ENCODE measurements at places on chromosomes 5 and 9.

DNA sequence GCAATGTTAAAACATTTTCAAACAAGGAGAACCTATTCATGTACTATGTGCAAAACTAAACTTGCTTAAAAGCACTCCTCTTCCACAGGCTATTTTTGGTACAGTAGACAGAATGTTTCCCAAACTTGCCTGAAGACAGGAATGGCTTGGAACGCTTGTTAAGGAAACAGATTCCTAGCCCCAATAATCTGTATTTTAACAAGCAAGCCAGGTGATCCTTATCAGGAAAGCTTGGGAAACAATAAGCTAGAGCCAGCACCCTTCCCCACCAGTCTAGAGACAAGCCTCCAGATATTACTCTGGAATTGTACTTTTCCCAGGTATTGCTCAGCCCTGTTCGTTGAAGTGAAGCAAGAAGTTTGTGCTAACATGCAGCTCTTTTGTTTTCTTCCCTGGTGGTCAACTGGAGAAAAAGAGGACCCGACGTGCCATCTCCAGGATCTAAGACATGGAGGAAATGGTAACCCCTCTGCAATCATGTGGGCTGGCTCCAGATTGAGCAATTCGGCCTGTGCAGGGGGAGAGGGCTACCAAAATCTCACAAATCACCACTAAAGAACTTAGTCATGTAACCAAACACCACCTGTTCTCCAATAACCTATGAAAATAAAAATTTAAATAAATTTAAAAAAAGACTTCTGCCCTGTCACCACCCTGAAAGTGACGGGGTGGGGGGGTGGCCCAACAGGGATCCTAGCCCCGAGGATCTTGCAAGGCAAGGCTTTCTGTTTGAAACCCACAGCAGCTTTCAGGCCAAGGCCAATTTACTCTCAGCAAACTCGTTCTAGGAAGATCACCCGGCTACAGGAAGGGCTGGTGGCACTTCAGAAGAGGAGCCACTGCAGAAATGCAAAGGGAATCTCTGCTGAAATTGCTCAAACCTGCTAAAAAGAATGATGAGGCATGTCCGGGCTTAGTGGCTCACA is 48.6 kb downstream of the SHB start:
- no peaks in the 10 kb centered on the region for H3K27me3 ChIP-seq
- H3K27ac ChIP-seq = no peak overlapping the region
- DNase-seq = no peak
- H3K4me1 ChIP-seq = no peaks in the 10 kb centered on the region
- H3K36me3 ChIP-seq = no peaks in the 10 kb centered on the region
- no peak overlapping the region for H3K4me3 ChIP-seq

GRCh38 chr9:88875400-88876120 is 115.7 kb upstream of the S1PR3 start:
- no peak overlapping the region for H3K4me3 ChIP-seq
- DNase-seq = no peak
- peaks cover 17% of the 10 kb centered on the region for H3K27me3 ChIP-seq
- H3K27ac ChIP-seq = no peak overlapping the region

DNA sequence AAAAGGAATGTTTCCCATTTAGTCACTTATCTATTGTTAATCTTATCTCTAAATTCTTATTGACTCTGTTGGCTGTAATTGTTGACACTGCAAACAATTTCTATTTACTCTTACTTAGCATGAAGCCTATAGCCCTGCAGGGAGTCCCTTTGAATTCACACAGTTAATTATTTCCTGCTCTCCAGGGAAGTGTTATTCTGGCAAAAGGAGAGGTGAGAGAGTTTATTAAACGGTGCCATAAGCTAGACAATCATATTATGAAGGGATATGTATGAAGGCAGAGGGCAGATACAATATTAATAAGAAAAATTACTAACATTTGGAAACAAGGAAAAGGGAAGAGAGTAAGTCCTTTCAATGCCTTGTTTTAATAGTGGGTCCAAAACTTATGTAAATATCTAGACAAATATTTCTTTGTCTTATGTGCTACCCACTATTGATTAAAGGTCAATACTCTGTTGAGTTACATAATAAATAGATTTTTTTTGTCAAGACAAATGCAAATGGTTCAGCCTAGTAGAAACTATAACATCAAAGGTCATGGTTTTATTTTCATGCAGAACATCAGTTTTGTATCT is 107.1 kb downstream of the CDH18 start:
- no peak overlapping the region for H3K27ac ChIP-seq
- no peak overlapping the region for H3K4me3 ChIP-seq
- no peaks in the 10 kb centered on the region for H3K36me3 ChIP-seq

DNA sequence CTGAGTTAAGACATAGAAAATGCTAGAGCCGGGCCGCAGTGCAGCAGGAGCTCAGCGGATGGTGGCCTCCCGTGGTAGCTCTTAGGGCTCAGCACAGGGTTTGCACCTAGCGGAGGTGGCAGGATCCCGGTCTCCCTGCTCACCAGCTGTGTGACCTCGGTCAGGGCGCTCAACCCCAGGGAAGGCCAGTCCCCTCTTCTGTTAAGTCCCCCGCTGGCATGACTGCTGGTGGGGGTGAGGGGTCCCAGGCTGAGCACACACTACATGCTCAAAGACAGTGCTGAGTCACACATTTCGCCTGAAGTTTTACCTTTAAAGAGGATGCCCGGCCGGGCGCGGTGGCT is 39.0 kb downstream of the HRH2 start:
- H3K27ac ChIP-seq = no peak overlapping the region
- DNase-seq = no peak
- peaks cover 25% of the 10 kb centered on the region for H3K36me3 ChIP-seq
- H3K27me3 ChIP-seq = no peaks in the 10 kb centered on the region

DNA sequence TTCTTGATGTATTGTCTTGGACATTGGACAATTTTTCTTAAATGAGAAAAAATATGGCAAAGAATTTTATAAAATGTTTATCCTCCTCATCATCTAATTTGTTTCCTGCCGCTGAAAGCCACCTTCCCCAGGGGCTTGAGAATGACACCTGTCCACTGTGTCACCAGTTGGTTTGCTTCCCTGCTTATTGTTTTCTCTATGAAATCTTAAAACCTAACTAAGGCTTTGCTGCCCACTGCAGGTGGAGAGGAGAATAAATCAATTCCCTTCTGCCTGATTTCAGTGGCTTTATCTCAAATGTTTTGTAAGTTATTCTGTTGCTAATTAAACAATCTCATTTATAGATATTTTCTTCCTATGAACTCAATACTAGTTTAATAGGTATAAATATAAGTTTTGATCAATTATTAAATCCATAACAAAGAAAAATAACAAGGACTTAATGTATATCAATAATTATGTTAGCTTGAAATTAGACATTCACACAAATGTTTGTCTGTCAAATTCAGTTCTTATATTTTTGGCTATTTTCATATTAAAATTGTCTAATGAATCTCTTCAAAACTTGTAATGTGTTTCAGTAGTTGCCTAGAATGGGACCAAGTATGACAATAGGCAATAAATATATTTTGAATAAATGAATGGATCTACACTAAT is 822.5 kb downstream of the PTPRD start:
- no peak overlapping the region for H3K4me3 ChIP-seq
- DNase-seq = no peak
- H3K36me3 ChIP-seq = no peaks in the 10 kb centered on the region
- H3K4me1 ChIP-seq = no peaks in the 10 kb centered on the region

GRCh38 chr9:117302487-117302886 is 112.4 kb downstream of the ASTN2 start:
- no peaks in the 10 kb centered on the region for H3K27me3 ChIP-seq
- H3K27ac ChIP-seq = no peak overlapping the region
- no peaks in the 10 kb centered on the region for H3K36me3 ChIP-seq
- H3K4me3 ChIP-seq = no peak overlapping the region
- no peaks in the 10 kb centered on the region for H3K4me1 ChIP-seq
- no peak for DNase-seq

DNA sequence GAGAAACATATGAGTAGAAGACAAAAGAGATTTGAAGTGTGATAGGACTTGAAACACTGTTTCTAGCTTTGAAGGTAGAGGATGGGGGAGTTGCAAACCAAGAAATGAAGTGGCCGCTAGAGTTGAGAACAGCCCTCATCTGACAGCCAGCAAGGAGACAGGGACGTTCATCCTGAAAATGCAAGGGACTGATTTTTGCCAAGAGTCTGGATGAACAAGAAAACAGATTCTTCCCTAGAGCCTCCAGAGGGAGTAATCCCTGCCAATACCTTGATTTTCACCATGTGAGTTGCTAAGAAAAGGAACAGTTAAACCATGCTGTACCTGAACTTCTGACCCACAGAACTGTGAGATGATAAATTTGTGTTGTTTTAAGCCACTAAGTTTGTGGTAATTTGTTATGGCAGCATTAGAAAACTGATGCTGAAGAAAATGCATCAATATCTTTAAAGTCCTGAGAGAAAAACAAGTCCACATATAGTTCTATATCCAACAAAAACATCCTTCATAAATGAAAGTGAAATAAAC is 154.0 kb upstream of the ADAMTSL1 start:
- no peaks in the 10 kb centered on the region for H3K36me3 ChIP-seq
- no peak overlapping the region for H3K27ac ChIP-seq
- no peaks in the 10 kb centered on the region for H3K4me1 ChIP-seq

- no peak for DNase-seq
- H3K4me1 ChIP-seq = no peaks in the 10 kb centered on the region
- no peak overlapping the region for H3K27ac ChIP-seq
- H3K4me3 ChIP-seq = no peak overlapping the region
Observed at GRCh38 chr5:8196061-8196460, 327.1 kb downstream of the MTRR start.

DNA sequence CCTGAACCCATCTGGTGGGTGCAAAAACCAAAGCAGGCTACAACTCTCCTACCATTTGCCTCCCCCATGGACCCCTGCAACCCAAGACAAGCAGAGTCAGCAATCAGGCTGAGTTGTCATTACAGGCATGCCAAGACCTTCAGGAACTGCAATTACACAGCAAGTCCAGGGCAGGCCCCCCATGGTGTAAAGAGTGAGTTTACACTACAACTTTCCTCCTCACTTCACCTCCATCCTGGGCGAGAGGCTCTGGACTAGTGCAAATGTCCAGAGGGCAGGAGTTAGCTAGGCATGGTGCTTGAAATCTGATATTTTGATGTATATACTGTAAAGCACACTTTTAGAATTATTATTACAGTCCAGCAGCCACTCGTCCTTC is 7.0 kb upstream of the P4HA2 start:
- peaks cover 17% of the 10 kb centered on the region for H3K4me1 ChIP-seq
- DNase-seq = no peak
- peaks cover 3% of the 10 kb centered on the region for H3K27me3 ChIP-seq
- no peak overlapping the region for H3K27ac ChIP-seq
- no peak overlapping the region for H3K4me3 ChIP-seq

DNA sequence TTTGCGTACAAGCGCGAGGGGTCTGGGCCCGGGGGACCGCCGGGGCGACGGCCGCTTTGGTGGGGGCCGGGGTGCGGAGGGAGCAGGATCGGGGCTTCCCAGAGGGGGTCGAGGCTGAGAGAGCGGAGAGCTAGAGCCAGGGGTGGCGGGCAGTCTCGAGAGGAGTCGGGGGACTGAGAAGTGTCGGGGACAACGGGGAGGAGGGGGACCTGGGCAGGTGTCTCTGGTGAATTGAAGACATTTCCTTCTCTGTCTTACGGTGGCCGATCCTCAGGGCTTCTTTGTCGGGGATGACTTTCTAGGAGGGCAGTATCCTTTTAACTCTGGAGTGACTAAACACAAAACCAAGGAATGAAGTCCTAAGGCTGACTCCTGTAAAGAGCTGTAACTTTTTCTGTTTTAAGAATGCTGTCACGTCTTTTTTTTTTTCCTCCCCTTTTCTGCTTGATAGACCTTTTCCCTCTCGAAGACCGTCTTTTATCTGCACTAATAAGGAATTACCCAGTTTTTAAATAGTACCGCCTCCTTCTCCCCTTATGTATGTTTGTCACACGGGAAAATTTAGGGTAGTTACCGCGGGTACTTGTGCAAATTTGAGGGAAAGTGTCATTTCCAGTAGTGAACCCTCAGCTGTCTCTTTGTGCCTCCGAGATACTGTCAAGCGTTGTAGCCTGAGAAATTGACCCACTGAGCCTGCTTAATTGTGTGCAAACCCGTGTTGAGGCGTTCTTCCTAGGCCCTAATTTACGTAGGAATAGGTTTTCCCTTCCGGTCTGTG is 822 bp downstream of the DENND4C start:
- no peaks in the 10 kb centered on the region for H3K27me3 ChIP-seq
- H3K4me1 ChIP-seq = peaks cover 6% of the 10 kb centered on the region
- no peaks in the 10 kb centered on the region for H3K36me3 ChIP-seq
- no peak overlapping the region for H3K4me3 ChIP-seq
- DNase-seq = no peak
- H3K27ac ChIP-seq = no peak overlapping the region

DNA sequence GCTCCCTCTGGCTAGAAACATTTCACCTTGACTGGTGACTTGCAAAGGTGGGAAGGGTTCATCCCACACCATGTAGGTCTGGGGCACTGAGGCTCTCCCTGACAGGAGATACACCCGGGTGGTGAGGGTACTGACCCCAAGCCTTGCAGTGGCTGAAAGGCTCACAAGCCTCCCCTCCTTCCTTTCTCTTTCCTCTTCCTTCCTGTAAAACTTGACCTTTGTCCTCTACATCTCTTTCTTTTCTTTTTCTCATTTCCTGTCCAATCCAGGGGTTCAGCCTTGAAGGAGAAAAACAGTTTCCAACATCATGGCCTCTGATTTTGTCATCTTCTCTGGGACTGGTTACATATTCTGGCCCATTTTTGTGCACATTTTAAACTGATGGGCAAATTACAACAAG is 16.6 kb downstream of the FBP2 start:
- H3K4me3 ChIP-seq = no peak overlapping the region
- peaks cover 16% of the 10 kb centered on the region for H3K27me3 ChIP-seq
- H3K27ac ChIP-seq = no peak overlapping the region
- H3K4me1 ChIP-seq = peaks cover 3% of the 10 kb centered on the region
- DNase-seq = no peak
- no peaks in the 10 kb centered on the region for H3K36me3 ChIP-seq

- DNase-seq = no peak
- H3K27me3 ChIP-seq = no peaks in the 10 kb centered on the region
- no peak overlapping the region for H3K27ac ChIP-seq
- H3K4me3 ChIP-seq = no peak overlapping the region
- no peaks in the 10 kb centered on the region for H3K36me3 ChIP-seq
Observed at GRCh38 chr9:94928691-94929368, 202.3 kb downstream of the AOPEP start.

GRCh38 chr9:131823701-131824146 is 83.8 kb upstream of the RAPGEF1 start:
- DNase-seq = no peak
- no peaks in the 10 kb centered on the region for H3K36me3 ChIP-seq
- no peak overlapping the region for H3K4me3 ChIP-seq
- no peaks in the 10 kb centered on the region for H3K4me1 ChIP-seq
- peaks cover 24% of the 10 kb centered on the region for H3K27me3 ChIP-seq
- no peak overlapping the region for H3K27ac ChIP-seq

GRCh38 chr5:139649082-139649991 is 1.2 kb downstream of the CXXC5 start:
- H3K4me1 ChIP-seq = peaks cover 20% of the 10 kb centered on the region
- H3K36me3 ChIP-seq = no peaks in the 10 kb centered on the region
- peaks cover 75% of the 10 kb centered on the region for H3K27me3 ChIP-seq

GRCh38 chr5:19143935-19144334 is 844.1 kb downstream of the CDH18 start:
- H3K27ac ChIP-seq = no peak overlapping the region
- H3K4me3 ChIP-seq = no peak overlapping the region
- no peak for DNase-seq

All from T-helper 2 cell treated with Interferon-gamma antibody and Interleukin-4, amounts not matched to agents 5 μg/mL and 100 μg/mL, for 36 hours (primary cell).